Dermis blood vessel endothelial cell (primary cell): ENCODE measurements at places on chromosomes 7 and 10.

- peak; percentile 95 for DNase-seq
Observed at GRCh38 chr7:122886357-122887081, at the start of gene CADPS2. Gene CADPS2, minus strand, starts transcription at chr7:122886460. Its CDS starts 123 bp downstream, at chr7:122886337.

- peak; percentile 72 for DNase-seq
Observed at GRCh38 chr10:3472287-3473051, 299.9 kb upstream of the PITRM1 start.

DNA sequence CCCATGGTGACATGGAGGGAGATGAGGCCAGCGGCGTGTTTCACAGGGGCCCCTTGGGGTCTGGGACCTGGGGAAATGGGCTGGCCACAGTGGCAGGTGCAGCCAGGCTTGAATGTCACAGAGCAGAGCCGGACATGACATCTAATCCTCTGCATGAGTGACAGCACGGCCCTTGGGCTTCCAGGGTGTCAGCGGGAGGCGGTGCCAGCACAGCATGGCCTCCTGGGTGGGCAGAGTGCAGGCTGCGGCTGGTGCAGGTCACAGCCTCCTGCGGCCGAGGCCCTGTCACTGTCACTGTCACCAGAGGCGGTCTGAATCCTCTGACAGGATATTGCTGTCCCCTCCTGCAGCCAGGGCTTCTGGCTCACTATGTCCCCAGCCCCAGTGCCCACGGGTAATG, 18.2 kb downstream of the BHLHA15 start:
- no peak for DNase-seq

GRCh38 chr10:70851597-70852475, 36.1 kb downstream of the SGPL1 start:
- DNase-seq: no peak

GRCh38 chr10:8300925-8301324, 246.4 kb downstream of the GATA3 start:
- no peak for DNase-seq

DNA sequence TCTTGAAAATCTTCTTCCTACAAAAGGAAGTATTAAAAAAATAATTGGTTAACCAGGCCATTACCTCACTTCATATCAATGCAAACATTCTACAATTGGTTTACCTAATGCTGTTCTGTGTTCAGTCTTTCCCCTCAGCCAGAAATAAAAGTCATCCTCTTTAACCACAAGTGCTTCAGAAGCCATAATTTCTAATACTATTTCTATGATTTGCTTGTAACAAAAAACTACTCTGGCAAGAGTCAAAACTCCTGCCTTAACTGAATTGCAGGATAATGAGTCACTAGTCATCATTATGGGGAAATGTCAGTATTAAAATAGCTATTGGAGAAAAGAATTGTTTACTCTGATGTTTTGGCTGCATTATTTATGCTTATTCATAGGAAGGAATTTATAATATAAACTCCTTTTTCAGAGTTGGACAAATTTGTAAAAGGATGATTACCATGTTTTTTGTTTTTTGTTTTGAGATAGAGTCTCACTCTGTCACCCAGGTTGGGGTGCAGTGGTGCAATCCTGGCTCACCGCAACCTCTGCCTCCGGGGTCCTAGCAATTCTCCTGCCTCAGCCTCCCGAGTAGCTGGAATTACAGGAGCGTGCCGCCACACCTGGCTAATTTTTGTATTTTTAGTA, 55.5 kb upstream of the ODAD2 start:
- peak; percentile 67 for DNase-seq
